ENCODE measurements at places on chromosomes 4 and X.

DNA sequence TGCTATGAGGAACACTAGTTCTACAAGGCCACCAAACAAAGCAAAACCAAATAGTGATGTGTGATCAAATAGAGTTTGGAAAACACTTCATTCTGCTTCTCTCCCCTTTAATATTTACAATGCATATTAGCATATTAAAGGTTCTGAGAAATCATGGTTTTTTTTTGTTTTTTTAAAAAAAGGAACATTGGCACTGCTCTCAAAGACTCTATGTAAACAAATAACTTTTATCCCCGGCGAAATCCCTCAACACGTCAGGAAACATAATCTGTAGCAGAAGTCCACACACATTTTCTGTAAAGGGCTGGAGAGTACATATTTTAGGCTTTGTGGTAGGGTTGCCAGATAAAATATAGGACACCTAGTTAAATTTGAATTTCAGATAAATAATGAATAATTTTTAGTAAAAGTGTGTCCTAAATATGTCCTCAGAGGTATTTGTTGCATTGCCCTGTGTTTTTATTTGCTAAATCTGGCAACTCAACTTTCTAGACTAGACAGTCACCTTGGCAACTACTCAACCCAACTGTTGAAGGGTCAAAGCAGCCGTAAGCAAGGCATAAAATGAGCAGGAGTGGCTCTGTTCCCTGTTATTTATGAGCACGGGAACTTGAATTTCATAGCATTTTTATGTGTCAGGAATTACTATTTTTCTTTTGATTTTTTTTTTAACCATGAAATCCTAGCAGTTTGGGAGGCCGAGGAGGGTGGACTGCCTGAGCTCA is 8.6 kb downstream of the SPATA4 start:
- no peak for DNase-seq

DNA sequence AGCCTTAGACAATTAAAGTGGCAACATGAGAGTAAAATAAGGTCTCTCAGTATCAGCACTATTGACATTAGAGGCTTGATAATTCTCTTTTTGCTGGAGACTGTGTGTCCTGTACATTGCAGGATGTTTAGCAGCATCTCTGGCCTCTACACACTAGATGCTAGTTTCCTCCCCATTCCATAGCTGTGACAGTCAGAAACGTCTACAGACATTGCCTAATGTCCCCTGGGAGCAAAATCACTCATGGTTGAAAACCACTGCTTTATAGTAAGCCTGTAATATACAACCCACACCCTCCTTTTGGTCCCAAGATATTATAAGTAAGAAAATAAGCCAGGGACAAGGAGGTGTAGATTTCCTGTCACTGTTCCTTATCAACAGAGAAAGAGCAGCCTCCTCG is 166.0 kb downstream of the FRMPD4 start:
- no peak for DNase-seq

DNA sequence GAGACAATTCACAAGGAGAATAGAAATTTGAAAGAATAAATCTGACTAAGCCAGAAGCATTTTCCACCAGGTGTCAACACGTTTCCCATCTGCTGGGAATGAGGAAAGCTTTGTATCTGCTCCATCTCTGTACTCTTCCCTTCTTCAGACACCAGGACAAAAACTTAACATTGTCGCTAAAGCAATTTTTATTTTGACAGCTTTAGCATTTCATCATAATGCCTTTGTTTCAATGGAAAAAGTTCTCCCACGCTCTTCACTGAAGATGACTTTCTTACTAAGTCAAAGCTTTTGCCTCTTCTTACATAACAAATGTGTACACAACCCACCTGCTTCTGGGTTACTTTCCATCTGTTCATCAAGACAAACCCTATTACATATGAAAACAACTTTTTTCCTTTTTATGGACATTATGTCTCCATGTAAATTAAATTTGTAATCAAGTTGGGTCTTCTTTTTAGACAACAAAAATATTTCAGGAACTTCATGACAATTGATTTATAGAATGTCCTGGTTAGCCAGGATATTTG is 141.7 kb upstream of the GUCY1A1 start:
- no peak for DNase-seq

DNA sequence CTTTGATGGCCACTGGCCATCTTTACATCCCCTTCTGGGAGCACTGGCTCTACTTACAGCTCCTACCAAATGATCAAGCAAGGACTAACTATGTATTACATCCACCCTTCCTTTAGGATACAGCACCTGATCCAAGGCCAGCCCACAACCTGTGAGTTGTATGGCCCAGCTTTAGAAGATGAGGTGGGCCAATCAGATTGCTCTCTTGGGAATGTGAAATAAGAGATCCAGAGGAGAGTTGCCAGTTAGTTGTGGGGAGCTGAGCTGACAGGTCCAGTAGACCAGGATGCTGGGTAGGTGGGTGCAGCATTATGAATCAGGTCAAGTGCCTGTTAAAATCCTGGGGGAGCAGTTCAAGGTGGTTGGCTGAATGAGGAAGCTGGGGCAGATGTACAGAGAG is 111.5 kb downstream of the GNL3L start:
- no peak for DNase-seq

DNA sequence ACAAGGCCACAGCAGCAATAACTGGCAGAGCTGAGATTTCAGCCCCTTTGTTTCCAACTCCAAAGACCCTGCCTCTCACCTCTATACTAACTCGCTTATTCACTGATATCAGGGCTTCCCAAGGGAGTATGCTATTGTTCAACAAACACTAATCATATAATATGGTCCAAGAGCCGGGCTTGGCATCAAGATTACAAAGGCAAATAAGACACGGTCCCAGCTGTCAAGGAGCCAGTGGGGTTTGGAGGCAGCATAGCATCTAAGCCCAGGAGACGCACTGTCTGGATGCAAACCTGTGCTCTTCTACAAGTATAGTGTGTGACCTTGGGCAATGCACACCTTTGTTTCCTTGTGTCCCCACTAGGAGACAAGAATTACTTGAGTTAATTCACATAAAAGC is 28.7 kb downstream of the PAPSS1 start:
- no peak for DNase-seq

DNA sequence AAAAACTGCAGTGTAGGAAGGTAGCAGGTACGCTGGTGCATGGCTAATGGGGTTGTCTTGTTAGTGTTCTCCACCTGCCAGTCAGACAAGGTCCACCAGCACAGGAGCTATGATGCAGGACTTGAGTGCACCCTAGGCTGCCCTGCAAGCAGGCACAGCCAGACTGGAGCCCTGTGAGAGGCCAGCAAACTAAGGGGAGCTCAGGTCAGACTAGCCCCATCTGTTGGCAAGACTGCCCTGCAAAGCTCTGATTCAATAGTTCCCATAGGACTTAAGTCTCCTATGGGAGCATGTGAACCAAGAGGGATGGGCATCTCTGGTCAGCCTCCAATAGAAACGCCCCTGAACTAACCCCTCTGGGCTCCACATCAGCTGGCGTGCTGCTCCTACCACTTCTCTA is 1307.3 kb downstream of the C4orf33 start:
- no peak for DNase-seq

DNA sequence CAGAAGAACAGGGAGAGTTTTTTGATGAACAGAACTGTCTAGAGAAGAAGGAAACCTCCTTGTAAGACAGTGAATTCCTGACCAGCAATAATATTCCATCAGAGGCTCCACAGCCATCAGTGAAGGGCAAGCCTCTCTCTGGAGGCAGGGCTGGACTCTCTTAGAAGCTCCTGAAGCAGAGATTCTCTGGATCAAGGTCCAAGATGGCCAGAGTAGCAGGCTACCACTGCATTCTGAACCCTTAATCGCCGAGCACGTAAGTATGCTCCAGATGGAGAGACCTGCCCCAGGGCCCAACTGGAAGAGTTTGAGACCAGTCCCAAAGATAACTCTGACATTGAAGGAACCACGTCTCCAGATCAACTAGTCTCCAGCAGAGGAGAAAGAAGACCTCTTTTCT is 16.4 kb downstream of the GABRE start:
- DNase-seq, result no peak

DNA sequence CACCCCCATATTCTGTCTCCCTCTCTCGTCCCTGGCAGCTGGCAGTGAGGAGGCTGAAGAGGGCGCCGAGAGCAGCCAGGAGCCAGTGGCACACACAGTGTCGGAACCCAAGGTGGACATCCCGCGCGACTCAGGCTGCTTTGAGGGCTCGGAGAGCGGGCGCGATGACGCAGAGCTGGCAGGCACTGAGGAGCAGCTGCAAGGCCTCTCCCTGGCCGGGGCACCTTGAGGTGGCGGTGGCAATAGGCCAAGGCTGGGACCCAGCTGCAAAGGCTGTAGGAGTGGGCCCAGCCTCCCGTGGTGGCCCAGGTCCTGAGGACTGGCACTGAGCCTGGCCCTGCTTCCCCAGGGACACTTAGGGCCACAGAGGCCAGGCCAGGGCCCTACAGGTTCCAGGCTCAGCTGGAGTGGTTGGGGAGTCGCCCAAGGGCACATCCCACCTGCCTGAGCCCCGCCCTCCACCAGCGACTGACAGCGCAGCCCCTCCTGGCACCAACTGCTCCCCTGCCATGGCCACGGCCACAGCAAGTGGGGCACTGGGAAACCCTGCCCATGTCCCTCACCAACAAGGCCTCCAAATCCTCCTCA is 13.9 kb downstream of the SASH3 start:
- DNase-seq, result no peak

DNA sequence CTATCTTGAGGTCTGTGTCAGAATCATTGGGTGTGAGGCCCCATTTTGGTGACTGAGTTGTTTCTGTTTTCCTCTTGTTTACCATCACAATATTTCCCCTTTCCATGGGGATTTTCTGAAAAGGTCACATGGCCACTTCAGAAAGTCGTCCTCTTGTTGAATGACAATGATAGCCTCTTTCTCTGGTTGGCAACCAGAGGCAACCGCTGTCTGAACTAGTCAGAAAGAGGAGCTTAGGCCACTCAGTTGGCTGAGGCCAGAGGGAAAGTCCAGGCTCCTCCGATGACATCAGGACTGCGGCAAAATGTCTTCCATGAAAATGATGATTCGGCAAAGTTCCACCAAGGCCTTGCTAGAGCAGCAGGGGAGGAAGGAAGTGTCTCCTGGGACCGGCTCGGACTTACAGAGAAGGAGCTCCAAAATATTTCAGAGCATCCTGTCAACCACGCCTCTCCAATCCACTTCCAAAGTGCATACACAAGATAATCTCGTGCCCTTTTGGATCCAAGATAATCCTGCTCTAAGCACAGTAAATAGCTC is 19.1 kb upstream of the RBM47 start:
- DNase-seq, result no peak

- no peak for DNase-seq
These were observed 21.8 kb downstream of the NLGN3 start for GRCh38 chrX:71166461-71166860.

GRCh38 chrX:40471965-40472648 is 108.7 kb upstream of the ATP6AP2 start:
- DNase-seq, result no peak

GRCh38 chr4:80613470-80613869 is 277.9 kb downstream of the CFAP299 start:
- no peak for DNase-seq

DNA sequence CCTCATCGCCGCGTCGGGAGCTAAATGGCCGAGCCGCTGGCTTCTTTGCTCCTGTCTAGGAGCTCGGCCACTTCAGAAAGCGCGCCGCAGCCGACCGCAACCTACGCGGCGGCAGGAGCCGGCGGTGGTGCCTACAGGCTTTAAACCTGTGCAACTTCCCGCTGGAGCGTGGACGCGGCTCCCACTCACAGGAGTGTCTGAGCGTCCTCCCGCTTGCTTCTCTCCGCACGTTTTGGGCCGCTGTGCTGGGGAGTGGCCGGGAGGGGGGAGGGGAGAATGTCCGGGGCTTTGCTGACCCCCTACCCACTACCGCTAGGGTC is 1.0 kb downstream of the NHSL2 start:
- no peak for DNase-seq

GRCh38 chr4:56737666-56738065 is 56.6 kb upstream of the HOPX start:
- no peak for DNase-seq

- no peak for DNase-seq
These were observed 75.2 kb downstream of the LUZP4 start for GRCh38 chrX:115364670-115365069.

DNA sequence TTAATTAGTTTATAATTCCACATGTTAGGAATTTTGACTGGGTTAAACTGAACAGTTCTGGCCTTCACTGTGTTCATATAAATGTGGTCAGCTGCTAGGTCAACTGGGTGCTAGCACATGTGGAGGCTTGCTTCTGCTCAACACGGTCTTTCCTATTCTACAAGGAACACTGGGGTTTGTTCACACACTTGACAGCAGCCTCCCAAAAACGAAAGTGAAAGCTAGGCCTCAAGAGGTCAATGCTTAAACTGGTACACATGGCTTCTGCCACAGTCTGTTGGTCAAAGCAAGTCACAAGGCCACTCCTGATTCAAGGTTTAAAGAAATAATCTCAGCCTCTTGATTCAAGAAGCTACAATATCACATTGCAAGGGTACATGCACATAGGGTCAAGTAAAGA is 126.5 kb downstream of the QDPR start:
- DNase-seq, result no peak

- DNase-seq, result peak; percentile 55
These were observed 5.4 kb upstream of the SH3BP2 start for GRCh38 chr4:2787230-2788100.

GRCh38 chrX:70038951-70039350 is 10.8 kb downstream of the AWAT2 start:
- DNase-seq, result no peak

DNA sequence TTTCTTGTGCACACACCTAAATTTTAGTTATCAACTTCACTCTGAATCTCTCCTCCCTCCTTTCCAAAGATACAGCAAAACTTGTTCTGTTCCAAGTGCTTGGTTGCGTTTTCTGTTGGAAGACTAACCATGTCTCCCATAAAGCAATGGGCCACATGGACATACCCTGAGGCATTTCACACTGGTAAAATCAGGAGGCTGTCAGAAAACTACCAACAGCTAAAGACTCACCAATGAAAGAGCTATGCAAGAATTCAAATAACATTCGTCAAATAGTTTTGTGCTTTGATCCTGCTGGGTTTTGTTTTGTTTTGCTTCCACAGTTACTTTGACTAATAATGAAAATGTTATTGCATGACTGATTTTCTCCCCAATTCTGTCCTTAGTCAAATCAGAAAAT is 46.0 kb downstream of the PHEX start:
- DNase-seq, result no peak

GRCh38 chrX:42094218-42094617 is 170.9 kb upstream of the CASK start:
- no peak for DNase-seq

GRCh38 chr4:25532591-25532990 is 123.1 kb upstream of the SLC34A2 start:
- DNase-seq, result no peak

DNA sequence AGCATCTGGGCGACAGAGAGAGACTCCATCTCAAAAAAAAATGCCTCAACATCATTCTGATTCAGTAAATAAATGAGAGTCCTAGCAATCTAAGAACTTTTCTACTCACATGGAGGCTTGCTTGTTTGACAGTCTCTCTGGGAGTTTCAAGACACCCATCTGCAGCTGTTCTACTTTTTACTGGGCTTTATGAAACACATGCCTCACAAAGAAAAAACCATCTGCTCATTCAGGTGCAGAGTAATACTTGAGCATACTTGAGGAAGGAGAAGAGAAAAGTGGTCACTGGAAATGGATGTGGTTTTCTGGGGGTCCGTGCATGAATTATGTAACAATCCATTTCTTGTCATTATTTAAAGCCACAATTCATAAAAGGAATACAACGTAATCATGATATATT is 87.1 kb upstream of the DDX53 start:
- no peak for DNase-seq

GRCh38 chrX:19639056-19639455 is 123.7 kb upstream of the MAP3K15 start:
- DNase-seq, result no peak
